PC-3 (cell line): ENCODE measurements at places on chromosomes 2 and 18.
A peak's percentile ranks its signal among the peaks of the same experiment; 100 is the strongest.

- DNase-seq: no peak
Observed at GRCh38 chr2:124514236-124514635, 489.1 kb downstream of the CNTNAP5 start.

DNA sequence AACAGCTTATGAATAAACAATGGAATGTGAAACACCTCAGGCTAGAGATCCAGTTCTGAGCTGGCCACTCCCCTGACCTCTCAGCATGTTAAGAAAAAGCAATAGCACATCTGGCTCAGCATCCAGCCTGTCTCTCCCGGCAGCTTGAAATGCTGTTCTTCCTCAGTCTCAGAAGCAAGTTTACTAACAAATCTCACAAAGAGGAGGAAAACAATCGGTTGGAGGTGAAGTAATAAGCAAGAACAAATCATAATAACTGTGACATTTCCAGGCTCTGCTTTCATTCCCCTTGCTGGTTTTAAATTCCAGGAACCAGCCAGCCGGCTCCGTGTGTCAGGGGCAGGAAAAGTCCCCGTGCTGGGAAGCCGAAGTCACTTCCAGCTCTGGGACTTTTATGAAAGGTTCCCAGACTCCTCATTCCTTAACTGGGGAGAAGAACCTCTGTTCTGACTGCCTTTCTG, 133.9 kb upstream of the ARL4C start:
- no peak for DNase-seq

- DNase-seq: no peak
Observed at GRCh38 chr2:15907461-15908324, 32.7 kb upstream of the MYCN start.

GRCh38 chr2:64328415-64328722, 125.6 kb upstream of the LGALSL start:
- no peak for DNase-seq

DNA sequence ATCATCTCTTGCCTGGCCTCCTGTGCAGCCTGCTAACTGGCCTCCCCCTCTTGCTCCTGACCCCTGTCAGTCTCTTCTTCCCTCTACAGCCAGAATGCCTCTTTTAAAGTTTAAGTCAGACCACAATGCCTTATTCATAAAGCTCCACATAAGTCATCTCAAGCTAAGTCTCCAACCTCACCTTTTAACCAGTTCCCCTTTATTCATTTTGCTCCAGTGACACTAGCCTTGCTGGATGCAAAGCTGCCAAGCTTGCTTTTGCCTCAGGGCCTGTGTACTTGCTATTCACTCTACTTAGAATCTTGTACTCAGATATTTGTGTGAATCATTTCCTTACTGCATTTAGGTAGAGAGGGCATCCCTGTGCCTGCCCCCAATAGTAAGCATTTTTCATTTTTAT, 180.9 kb downstream of the PDE1A start:
- peak; percentile 85 for DNase-seq

- DNase-seq: no peak
Observed at GRCh38 chr2:98347298-98348065, 1.2 kb downstream of the CNGA3 start.

GRCh38 chr18:79588636-79589481, 90.7 kb upstream of the CTDP1 start:
- peak; percentile 47 for DNase-seq

GRCh38 chr2:64770781-64771334, 117.1 kb upstream of the SERTAD2 start:
- DNase-seq: peak; percentile 95

- DNase-seq: peak; percentile 77
Observed at GRCh38 chr2:188318161-188318749, 26.6 kb downstream of the GULP1 start.

DNA sequence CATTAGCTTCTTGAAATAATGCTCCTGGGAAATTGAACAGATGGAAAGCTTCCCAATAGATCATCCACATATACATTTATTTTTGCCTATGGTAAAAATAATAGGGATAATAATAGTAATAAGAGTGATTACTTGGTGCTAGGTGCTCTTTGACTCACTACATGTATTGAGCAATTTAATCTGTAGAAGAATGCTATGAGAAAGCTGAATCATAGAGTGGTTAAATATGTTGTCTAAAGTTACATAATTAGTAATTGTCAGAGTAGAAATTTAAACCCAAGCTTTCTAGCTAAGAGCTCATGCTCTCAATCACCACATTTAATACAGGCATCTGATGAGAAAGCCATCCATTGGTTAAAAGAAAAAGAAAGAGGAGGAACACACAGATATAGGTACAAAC, 590.5 kb upstream of the SLC8A1 start:
- DNase-seq: peak; percentile 64

DNA sequence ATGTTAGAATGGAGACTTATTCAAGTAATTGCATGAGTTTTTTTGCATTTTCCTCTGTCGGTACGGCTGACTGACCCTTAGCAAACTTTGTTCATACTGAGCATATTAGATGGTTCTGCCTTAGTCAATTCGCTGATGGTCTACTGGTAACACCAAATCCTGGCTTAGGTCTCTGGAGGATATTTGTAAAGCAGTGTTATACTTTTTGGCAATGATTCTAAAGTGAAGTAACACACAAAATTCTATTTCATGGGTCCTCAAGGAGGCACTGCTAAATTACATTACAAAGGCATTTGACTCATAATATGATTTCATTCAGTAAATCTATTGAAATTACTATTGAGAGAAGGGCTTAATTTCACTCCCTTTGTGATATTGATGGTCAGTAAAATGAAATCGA, 246.8 kb upstream of the RASGRP3 start:
- peak; percentile 33 for DNase-seq

DNA sequence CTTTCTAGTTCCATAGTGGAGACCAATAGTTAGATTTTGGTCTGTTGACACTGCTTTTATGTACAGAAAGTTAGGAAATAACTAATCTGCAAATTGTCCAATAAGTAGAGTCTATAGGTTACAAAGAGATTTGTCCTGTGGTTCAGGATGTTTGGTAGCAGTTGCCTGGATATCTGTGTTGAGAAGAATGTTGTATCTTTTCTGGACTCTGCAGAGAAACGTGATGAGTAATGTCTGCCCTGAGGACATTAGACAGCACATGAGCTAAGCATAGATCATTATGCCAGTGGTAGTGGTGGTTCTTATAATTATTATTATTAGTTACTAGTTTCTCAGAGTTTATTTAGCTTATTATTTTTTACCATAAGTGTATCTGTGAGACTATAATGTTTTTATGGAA, 65.8 kb downstream of the ANKRD62 start:
- DNase-seq: peak; percentile 79

GRCh38 chr2:183998797-183999190, 599.5 kb upstream of the ZNF804A start:
- DNase-seq: no peak

GRCh38 chr2:190656301-190656700, 7.4 kb downstream of the NAB1 start:
- no peak for DNase-seq

GRCh38 chr2:230924470-230925341, at the start of gene GPR55:
Gene GPR55, minus strand, starts transcription at chr2:230925242. Its CDS starts 14,280 bp downstream, at chr2:230910962.
- no peak for DNase-seq

DNA sequence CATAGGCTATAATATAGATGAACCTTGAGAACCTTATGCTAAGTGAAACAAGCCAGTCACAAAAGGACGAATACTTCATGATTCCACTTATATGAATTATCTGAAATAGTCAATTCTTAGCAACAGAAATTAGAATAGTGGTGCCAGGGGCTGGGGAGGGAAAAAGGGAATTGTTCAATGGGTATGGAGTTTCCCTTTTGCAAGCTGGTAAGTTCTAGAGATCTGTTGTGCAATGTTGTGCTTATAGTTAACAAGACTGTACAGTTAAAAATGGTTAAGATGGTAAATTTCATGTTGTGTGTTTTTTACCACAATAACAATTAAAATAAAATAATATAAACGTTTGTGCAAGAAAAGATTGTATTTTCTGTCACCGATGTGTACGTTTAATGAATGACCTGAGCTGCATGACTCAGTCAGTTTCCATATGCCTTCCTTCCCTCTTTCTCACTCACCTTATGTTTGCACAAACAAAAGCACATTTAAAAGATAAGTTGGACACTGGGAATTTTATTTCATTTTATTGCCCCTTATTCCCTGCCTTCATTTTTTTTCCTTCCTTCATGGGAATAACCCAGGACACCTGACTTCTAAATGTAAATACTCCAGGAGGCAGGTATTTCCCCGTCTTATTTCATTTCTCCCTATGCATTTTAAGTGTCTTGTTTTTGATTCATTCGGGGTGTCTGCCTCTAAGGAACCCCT, 143.7 kb upstream of the TTC39C start:
- peak; percentile 66 for DNase-seq

DNA sequence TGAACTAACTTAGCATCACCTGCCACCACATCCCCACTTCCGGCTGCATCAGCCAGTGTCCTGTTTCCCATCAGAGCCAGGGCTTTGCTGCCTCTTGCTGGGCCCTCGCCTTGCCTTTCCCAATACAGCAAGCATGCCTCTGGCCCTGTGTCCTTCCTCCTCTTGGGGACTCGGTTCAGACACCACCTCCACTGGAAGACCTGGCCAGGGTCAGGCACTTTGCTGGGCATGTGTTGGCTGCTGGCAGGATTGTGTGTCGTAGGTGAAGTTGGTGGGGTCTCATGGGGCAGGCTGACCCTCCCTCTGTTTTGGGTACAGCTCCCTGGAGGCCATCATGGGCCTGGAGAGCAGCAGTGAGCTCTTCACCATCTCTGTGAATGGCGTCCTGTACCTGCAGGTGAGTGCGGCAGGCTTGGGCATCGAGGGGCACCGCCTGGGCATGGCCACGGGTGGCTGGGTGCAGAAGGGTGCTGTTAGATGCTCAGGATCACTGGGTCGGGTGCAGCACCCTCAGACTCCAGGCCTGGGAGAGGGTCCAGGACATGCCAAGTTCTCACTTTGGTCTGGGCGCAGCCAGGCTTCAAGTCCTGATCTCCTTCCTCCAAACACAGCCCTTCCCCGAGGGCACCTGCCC, 6.6 kb downstream of the ERFE start:
- no peak for DNase-seq

- DNase-seq: no peak
Observed at GRCh38 chr2:120224256-120224655, 1.1 kb upstream of the TMEM185B start.

DNA sequence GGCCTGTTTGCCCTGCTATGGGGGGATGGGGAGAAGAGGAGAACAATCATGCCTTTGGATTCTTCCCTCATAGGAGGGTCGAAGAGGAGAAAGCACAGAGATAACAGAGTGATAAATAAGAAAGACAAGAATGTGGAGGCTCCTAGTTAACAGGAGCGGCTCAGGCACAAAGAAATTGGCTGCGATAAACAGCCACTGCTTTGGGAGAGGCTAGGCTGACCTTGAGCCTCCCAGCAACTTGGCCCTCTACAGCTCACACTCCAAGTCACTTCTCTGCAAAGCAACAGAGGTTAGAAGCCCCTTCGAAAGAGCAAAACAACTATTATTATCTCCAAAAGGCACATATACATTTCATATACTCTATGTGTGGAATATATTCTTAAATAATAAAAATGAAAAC, 69.5 kb downstream of the ZBTB7C start:
- DNase-seq: no peak

DNA sequence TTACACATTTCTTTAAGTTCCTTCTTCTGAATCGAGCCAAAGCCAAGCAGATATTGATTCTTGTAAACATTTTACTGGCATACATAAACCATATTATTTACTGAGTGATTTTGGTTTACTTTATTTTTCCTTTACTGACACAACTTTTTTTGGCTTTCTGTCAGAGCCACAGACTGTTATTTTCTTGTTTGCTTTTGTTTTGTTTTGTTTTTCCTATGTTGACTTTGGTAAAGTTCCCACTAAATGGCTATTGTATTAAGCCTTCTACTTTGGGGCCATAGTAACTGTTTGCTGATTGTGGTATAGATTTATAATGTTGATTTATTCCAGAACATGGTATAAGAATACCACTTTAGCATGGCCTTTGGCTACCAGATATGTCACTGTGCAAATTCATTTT, 419.4 kb downstream of the DCDC2C start:
- no peak for DNase-seq

GRCh38 chr2:182077448-182078142, 91.9 kb downstream of the PPP1R1C start:
- DNase-seq: peak; percentile 95

- DNase-seq: no peak
Observed at GRCh38 chr2:189157456-189157855, 22.1 kb downstream of the COL5A2 start.
